ENCODE measurements at places on chromosomes 12 and 14.

DNA sequence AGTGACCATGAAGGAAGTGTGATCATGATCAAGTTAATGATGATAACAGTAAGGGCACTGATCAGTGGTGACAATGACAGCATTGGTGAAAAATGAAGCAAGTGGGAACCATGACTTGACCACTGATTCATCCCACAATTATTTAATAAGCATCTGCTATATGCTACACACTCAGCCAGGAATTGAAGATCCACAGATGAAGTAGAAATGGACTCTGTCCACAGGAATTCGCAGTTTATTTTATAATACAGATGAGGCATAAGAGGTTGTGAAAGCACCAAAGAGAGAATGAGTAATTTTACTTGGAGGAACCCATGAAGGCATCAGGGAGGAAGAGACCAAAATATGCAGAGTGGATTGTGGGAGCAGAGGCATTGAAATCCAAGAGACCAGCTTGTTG lies 33.8 kb upstream of the SMUG1 start:
- DNase-seq: no peak

- no peak for DNase-seq
These were observed 215.0 kb downstream of the SLC38A4 start for GRCh38 chr12:46610754-46611153.

DNA sequence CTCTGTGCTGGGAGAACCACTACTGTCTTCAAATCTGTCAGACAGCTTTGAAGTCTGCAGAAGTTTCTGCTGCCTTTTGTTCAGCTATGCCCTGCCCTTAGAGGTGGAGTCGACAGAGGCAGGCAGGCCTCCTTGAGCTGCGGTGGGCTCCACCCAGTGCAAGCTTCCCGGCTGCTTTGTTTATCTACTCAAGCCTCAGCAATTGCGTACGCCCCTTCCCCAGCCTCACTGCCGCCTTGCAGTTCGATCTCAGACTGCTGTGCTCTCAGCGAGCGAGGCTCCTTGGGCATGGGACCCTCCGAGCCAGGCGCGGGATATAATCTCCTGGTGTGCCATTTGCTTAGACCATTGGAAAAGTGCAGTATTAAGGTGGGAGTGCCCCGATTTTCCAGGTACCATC lies 25.1 kb upstream of the KLRB1 start:
- no peak for DNase-seq

- no peak for DNase-seq
These were observed 1005.9 kb upstream of the ATXN7L3B start for GRCh38 chr12:73531752-73532151.

DNA sequence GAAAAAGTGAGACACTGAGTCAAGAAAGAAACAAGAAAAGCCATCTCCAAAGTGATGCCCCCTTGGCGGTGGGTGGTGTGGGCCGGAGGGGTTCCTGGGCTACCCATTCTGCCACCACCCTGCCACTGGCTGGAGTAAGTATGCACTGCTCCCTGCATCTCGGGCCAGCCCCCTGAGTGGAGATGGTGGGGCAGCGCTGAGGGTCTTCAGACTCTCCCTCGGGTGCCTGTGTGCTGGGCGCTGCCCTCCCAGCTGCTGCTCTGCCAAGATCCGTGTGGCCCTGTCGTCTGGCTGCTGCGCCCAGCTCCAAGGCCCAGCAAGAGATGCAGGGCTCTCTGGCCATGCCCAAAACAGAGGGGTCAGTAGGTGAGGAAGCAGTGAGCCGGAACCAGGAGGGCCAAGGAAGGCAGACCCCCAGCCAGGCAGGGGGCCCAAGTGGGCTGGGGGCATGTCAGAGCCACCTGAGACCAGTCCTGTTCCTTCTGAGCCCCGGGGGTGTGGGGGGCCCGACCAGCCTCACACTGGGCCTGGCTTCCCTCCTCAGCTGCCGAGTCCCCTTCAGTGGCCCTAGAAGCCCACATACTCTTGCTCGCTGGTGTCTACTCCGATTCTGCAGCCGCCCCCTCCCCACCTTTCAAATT lies 5.2 kb downstream of the GPR132 start:
- no peak for DNase-seq

DNA sequence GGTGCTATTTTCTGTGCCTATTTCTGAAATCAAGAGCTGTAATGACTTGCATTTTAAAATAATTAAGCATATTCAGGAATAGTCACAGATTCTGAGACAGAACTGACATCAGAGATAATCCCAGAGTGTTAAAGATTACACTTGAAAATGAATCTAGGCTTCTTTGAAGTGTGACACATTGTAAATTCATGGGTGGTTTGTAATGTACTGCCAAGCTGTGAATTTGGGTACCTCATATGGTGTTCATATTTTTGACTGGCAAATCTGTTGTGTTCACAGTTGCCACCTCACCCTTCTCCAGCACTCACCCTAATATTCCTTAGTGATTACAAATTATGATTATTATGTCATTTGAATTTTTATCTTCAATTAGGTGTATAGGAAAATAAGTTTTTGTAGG lies 78.5 kb upstream of the CSRP2 start:
- no peak for DNase-seq

GRCh38 chr12:117148642-117149041 lies 41.6 kb downstream of the FBXO21 start:
- no peak for DNase-seq

DNA sequence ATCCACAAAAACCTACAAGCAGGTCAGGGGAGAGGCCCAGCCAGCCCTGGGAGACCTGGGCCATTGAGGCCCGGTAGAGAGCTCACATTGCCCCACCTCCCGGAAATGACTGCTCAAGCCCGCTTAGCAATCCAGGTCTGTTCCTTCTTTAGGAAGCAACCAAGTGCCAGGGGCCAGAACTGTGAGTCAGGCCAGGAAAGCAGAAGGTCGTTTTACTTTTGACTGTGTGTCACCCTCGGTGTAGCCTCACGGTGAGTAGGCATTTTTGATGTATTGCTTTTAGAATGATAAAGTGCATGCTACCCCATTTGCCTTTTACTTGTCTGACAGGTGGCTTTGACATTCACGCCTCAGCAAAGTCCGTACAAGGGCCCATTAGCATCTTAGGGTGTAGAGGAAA lies 25.4 kb upstream of the PWP1 start:
- DNase-seq: no peak

DNA sequence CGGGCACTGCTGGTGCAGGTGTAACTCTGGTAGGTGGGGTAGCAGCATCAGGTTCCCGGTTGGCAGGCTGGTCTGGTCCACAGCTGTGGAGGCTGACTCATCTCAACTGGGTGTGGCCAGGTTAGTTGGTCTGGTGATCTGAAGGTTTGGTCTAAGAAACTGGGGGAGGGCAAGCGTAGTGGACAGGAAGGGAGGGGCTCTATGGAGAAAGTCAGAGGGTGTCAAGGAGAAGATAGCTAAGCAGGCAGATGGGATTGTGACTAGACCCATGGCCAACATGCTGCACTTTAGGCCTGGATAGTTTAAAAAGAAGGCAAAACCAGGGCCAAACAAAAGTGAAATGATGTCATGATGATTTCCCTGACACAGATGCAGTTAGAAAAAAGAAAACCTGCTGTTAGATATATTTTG lies 7.9 kb downstream of the TRIM9 start:
- DNase-seq: peak; percentile 65
